Effector CD4-positive, alpha-beta T cell (primary cell): ENCODE measurements at places on chromosomes 12 and 14.

DNA sequence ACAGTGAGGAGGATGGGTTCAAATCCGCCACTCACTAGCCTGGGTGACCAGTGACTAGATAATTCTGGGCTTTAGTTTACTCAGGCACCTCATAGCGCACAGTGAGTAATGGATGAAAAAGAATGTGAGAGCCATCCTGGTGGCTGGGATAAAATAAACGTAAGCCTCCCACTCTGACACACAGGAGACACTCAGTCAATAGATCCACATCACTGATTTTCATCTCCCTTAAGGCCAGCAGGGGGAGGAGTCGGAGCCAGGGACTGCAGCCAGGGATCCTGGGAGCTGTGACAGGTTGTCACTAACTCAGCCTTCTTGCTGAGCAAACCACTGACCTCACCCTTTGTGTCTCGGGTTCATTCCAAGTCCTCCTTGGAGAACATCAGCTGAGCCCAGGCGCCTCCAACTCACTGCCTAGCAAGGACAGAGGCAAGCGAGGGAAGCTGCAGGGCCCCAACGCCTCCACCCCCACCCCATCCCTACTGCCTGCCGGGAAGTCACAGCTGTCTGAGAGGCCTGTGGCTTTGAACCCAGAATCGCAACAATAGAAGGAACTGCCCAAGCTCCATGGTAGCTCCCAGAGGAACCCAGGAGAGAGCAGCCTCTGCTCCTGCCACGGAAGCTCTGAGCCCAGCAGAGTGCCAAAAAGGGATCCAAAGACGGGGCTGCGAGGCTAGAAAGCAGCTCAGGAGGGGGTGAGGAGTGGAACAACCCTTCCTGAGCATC lies 30.7 kb downstream of the PXN start:
- DNase-seq, result no peak

DNA sequence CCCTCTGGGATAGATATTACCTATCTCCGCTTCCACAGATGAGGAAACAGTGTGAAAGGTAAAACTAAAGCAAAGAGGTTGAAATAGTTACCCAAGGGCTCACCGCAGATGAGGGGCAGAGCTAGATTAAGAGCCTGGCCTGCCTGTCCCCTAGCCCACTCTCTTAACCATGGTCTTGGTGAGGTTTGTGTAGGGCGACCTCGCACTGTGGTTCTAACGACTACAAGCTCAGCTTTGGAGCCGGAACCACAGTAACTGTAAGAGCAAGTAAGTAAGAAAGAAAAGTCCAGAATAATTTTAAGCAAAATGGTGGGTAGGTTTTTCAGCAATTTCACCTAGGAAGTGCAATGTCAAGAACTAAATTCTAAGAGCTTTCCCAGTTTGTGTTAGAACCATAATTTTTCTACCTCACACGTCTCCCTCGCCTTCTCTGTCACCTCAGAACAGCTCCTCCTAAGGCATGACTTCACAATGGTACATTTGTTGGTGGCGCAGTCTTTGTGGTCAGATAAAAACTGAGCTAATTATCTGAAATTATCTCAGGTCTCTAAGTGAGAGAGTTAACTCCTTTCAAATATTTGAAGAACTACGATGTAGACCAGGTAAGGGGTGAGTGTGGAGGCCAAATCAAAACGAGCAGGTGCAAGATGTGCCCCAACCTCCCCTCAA lies 64.8 kb downstream of the DAD1 start:
- DNase-seq, result no peak

- no peak for DNase-seq
Measured at GRCh38 chr12:64819816-64820402, 4.5 kb upstream of the TBC1D30 start.

DNA sequence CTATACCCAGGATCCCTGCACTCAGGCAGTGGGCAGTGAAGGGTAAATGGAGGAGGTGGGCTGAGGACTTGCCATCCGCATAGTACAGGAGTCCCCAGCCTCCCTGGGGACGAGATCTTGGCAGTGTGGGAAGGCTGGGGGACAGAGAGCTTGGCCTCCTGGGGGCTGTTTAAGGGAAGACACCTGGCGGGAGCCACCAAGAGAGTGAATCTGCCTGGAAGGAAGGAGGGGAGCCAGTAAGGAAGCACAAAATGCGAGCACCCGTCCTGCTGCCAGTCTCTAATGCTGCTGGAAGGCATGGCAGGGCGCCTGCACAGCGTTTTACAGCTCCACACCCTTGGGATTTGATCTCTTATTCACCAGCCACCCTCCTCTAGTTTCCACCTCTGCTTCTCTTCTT lies 7.4 kb upstream of the KRT2 start:
- no peak for DNase-seq

GRCh38 chr14:103711516-103712431 lies 3.5 kb downstream of the XRCC3 start:
- no peak for DNase-seq

GRCh38 chr14:20546877-20547276 lies 14.0 kb downstream of the RNASE9 start:
- no peak for DNase-seq

DNA sequence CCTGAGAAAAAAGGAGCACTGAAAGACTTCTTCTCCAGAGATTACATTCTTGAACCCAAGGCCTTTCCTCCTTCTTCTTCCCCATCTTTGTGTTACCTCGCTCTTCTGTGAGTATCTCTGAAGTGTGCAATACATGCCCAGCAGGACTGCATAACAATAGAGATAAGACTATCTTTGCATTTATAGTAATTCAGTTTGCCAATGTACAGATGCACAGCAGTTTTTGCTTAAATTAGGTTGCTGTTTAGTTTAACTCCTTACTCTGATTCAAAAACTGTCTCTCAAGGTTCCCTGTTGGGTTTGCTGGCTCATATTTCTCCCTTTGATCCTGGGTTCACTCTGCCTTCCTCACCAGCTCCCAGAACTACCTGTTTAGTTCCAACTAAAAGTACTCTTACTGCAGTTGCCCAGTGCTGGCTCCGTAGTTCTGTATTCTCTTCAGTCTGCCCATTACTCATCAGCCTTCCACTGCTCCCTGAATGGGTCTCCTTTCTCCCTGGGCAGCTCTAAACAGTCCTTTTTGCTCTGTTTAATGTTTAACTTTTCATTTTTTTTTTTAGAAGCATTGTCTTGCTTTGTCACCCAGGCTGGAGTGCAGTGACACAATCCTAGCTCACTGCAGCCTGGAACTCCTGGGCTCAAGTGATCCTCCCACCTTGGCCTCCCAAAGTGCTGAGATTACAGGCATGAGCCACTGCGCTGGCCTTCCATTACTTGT lies 180.6 kb upstream of the CAND1 start:
- DNase-seq, result no peak

- no peak for DNase-seq
Measured at GRCh38 chr12:76374386-76375020, 26.3 kb upstream of the BBS10 start.

DNA sequence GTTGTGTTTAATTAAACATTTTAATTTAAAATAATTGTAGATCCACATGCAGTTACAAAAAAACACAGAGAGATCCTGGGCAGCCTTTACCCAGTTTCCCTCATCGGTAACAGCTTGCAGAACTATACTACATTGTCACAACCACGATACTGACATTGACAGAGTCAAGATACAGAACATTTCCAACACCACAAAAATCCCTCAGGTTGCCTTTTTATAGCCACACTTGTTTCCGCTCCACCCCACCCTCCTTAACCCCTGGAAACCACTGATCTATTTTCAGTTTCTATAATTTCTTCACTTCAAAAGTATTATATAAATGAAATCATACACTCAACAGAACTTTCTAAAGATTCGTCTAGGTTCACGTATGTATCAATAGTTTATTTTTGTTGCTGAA lies 458.8 kb upstream of the SOX5 start:
- no peak for DNase-seq

GRCh38 chr12:98224584-98225221 lies 290.7 kb upstream of the TMPO start:
- DNase-seq, result no peak

GRCh38 chr14:81516986-81517797 lies 16.5 kb downstream of the SEL1L start:
- DNase-seq, result no peak

DNA sequence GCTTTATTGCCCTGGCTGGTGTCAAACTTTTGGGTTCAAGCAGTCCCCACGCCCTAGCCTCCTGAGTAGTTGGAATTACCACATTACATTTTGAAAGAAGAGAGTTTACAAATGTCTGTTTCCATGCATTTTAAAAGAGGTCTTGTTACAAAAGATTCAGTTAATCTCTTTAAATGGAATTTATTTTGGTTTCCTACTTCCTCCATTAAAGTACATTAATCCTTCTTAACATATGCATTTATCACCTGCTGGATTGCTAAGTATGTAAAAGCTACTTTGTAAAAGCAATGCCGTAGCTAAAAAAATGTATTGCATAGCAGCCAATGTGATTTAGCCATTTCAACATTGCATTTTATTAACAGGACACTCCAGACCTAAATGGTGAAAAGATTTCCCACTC lies 80.4 kb downstream of the PDE3A start:
- DNase-seq, result no peak

DNA sequence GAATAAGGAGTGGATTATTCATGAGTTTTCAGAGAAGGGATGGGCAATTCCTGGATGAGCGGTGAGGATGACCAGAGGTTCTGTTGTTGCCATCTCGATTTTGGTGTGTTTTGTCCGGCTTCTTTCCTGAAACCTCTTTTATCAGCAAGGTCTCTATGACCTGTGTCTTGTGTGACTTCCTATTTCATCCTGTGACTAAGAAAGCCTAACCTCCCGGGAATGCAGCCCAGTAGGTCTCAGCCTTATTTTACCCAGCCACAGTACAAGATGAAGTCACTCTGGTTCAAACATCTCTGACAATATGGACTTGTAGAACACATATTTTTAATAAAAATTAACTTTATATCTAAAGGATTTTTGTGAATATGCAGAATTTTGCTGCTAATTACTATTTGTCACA lies 716.4 kb downstream of the FSCB start:
- no peak for DNase-seq

DNA sequence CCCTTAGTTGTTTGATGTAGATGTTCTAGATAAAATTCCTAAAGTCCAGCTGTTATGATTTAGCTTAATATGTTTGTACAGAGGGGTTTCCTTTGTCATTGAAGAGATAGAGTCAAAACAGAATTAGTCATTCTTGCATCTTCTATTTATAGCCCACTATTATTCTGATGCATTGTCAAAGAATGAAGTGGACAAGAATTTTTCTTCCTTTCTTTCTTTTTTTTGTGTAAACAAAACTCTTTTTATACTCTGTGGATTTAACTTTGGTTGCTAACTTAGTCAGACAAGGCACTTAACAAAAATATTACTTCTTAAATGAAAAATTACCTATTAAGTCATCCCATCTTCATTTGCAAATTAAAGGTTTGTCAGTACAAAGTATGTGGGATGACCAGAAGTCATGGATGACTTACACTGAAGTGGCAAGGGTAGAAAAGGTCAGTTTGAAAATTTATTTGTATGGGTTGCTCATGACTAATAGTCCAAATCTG lies 215.6 kb upstream of the DDHD1 start:
- DNase-seq, result no peak

GRCh38 chr12:110585231-110585799 lies 2.2 kb upstream of the PPTC7 start:
- peak; percentile 27 for DNase-seq

- DNase-seq, result no peak
Measured at GRCh38 chr14:24411443-24412389, 12.9 kb downstream of the NYNRIN start.

DNA sequence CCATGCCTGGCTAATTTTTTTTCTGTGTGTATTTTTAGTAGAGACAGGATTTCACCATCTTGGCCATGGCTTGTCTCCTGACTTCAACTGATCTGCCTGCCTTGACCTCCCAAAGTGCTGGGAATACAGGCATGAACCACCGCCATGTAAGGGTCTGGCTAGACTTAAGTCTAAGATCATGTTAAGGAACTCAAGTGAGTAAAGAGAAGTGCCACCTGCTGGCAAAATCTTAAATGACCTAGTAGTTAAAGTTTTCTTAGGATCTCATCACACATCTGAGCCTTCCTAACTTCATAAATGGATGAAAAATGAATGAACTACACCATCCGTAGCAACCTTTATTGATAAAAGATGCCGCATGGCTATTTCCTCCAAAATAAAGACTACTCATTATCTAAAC lies 1.7 kb upstream of the C12orf56 start:
- DNase-seq, result no peak

DNA sequence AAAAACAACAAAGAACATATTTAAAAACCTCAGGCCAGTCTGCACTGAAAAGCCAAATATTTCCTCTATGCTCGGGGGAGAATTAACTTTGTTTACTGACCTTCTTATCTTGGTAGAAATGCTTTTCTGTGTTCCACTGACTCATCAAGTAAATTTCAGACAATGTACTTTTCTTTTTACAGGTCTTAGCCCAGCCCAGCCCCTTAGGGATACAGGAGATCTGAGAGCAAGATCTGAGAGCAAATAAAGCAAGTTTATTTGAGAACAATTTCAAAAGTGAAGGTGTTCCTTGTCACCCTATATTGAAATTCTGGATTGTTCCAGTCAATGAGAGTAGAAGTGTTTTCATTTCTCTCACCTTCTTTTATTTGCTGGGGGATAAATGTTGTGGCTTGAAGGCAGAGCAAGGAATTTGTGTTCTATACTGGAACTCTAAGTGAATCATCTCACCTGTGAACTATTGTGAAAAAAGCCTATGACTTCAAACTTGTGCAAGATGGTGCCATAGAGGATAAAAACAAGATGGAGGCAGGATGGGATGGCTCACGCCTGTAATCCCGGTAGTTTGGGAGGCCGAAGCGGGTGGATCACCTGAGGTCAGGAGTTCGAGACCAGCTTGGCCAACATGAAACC lies 7.9 kb upstream of the GPRC5A start:
- DNase-seq, result no peak

DNA sequence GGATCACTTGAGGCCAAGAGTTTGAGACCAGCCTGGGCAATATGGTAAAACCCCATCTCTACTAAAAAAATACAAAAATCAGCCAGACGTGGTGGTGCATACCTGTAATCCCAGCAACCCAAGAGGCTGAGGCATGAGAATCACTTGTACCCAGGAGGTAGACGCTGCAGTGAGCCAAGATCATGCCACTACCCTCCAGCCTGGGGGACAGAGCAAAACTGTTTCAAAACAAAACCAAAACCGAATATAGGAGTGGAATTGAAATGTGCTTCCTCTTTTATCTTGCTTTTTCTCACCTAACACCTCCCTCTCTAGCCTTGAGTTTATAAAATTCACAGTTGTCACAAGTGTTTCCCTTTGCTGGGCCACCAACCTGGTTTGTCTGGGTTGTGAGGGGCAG lies 181.9 kb downstream of the PAH start:
- DNase-seq, result no peak

DNA sequence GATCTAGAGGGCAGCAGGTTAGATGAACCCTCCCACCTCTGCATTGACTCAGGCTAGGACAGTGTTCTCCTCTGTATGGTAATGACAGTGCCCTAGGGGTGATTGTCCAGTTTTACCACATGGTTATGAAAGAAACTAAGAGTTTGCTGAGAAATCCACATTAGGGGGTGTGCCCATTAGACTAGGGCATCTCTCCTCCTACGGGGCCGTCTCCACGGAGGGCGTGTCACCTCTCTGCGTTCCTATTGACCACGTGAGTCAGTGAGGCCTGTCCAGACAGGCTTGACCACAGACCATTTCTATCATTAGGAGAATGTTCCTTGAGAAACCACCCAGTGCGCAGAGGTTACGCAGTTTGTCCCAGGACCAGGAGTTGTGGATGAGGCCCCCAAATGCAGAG lies 8.3 kb downstream of the MVK start:
- DNase-seq, result no peak

- DNase-seq, result no peak
Measured at GRCh38 chr12:112524676-112525425, 106.1 kb downstream of the PTPN11 start.

- no peak for DNase-seq
Measured at GRCh38 chr14:87898301-87898700, 94.7 kb downstream of the GALC start.
